ENCODE measurements at places on chromosomes 2 and 18. TPM values are rescaled to one million over a fixed set of nuclear protein-coding genes. Genes with fewer than 3 reads are reported as not detected.

DNA sequence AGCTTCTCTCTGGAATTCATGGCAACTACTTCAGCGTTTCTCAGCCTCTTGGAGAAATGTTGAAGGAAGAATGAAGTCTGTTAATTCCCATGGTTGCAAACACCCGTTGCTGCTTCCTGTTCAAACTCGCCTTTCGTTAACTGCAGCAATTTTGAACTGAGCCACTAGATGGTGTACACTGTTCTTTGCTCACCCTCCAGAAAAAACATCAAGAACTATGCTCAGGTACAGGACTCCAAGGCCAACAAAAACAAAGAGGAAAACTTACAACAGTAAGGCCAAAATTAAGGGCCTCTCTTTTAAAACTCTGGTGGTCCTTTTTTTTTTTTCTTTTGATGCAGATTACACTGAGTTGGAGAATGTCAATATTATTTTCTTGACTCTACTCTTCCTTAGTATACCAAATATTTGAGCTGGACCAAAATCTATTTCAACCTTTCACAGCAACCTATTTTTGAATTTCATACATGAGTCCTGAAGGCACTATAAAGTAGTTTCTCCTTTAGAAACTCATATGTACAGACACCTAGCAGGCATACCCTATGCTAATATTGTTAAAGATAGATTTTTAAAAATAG lies 58.2 kb downstream of the KLHL14 start:
- no peak for DNase-seq

- DNase-seq, result no peak
Observed at GRCh38 chr2:69389271-69389670, 2.2 kb upstream of the GFPT1 start.

- DNase-seq, result no peak
Observed at GRCh38 chr2:106561803-106562202, 74.6 kb downstream of the CD8B2 start.

GRCh38 chr2:223545406-223545805 lies 56.8 kb downstream of the SCG2 start:
- DNase-seq, result no peak

GRCh38 chr18:292271-292670 lies 24.4 kb upstream of the THOC1 start:
- DNase-seq, result no peak

GRCh38 chr18:69659142-69659651 lies 258.5 kb downstream of the DOK6 start:
- no peak for DNase-seq

- no peak for DNase-seq
Observed at GRCh38 chr2:48233005-48233404, 296.9 kb upstream of the STON1 start.

DNA sequence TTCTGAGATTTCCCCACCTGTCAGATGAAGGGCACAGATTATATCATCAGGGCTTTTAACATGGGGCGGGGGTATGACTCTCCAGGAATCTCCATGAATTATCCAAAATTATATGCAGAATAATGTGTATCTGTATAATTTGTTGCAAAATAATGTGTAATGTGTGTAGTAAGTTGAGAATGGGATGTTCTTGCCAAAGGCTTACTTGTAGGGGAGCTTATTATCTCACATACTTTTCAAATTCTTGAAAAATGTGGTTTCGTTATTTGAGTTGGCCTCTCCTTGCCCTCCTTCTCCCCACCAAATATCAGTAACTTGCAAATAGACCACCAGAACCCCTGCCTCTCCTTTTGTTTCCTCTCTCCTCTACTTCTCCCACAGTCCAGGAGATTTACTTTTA lies 35.6 kb downstream of the UBR3 start:
- DNase-seq, result no peak

- no peak for DNase-seq
Observed at GRCh38 chr18:46756025-46756558, 761 bp downstream of the ST8SIA5 start.

GRCh38 chr2:134039912-134040581 lies 213.8 kb upstream of the MGAT5 start:
- DNase-seq, result no peak

Gene ZC3H6
- total RNA-seq, result 19.9 TPM

- peak; percentile 56 for DNase-seq
Observed at GRCh38 chr2:134029418-134029817, 224.5 kb upstream of the MGAT5 start.

Gene LHCGR
- not detected for total RNA-seq

DNA sequence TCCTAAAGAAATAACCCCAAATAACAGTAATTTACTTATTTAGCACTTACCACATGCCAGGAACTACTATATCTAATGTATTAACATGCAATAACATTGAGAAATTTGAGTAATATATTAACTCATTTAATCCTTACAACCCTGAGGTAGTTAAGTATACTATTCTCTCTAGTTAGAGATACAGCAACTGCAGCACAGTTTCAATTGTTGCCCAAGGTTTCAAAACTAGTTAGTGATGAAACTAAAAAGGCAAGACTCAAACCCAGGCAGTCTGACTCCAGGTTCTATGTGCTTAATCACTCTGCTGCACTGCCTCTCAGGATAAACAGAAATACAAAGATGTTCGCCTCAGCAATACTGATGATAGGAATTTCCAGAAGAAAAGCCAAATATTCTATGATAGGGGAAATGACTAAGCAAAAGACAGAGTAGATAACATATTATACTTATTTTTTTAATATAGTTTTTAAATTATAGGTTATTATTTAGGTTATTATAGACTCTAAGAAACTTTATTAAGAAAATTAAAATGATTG lies 88.0 kb downstream of the SS18 start:
- DNase-seq, result no peak

Gene SERPINB10
- not detected for total RNA-seq

Gene CABYR
- total RNA-seq, result 0.26 TPM

Gene COL5A2
- 26.6 TPM for total RNA-seq

DNA sequence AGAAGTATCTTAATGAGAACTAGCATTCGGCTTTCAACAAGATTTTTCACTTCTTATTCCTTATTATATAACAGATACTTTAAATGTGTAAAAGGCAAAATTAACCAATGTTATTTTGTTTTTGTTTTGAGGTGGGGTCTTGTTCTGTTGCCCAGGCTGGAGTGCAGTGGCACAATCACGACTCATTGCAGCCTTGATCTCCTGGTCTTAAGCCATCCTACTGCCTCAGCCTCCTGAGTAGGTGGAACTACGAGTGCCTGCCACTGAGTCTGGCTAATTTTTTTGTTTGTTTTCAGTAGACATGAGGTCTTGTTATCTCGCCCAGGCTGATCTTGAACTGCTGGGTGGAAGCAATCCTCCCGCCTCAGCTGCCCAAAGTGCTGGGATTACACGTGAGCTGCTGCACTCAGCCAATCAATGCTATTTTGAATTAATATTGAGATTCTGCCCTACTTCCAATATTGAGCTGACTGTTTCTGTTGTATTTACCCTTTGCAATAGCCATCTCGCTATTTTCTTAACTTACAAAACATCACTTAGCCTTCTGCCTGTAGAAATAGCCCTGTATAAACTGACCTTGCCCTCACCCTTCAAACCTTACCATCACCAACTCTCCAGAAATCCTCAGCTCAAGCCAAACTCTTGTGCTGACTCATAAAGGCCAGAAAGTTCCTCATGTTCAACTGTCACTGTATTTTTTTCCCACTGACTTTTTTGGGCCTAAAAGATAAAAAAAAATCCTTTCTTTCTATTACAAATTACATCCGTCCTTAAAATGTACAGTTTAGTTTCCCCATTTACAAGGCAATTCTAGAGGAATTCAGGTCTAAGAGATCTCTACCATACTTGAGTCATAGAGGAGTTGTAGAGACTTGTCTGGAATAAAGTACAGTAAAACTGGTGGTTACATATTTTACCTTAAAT lies 94.3 kb downstream of the OLA1 start:
- DNase-seq, result no peak

GRCh38 chr2:71798266-71799012 lies 345.1 kb downstream of the DYSF start:
- peak; percentile 75 for DNase-seq

- DNase-seq, result no peak
Observed at GRCh38 chr2:191922736-191923651, 76.1 kb upstream of the CAVIN2 start.

DNA sequence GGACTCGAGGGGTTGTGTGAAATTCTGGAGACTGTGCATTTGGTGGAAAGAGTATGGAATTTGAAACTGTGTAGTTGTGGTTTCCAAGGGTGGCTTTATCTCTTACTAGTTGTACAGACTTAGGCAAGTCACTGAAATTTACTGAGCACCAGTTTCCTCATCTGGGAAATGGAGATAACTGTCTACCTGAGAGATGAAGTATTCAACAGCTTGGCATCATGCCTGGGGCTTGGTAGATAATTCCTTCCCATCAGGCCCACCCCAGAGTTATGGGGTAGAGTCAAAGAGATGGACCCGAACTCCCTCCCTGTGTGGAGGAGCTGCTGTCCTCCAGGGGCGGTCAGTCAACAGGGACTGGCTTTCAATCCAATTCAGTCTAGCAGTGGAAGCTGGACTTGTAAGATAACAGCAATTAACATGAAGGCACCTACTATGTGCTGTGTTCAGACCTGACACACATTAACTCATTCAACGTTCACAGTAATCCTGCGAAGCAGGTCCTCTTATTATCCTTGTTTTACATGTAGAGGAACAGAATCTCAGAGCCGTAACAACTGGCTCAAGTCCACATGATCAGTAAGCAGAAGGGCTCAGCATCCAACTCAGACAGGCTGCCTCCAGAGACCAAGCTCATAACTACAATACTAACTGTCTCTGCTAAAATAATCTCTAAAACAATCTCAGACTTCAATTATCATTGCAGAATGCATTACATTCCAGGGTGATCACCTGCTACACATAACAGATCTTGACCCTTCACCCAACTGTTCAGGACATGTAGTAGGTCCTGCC lies 432.1 kb downstream of the LPIN1 start:
- DNase-seq, result no peak

Gene TTN
- 1,615 TPM for total RNA-seq

DNA sequence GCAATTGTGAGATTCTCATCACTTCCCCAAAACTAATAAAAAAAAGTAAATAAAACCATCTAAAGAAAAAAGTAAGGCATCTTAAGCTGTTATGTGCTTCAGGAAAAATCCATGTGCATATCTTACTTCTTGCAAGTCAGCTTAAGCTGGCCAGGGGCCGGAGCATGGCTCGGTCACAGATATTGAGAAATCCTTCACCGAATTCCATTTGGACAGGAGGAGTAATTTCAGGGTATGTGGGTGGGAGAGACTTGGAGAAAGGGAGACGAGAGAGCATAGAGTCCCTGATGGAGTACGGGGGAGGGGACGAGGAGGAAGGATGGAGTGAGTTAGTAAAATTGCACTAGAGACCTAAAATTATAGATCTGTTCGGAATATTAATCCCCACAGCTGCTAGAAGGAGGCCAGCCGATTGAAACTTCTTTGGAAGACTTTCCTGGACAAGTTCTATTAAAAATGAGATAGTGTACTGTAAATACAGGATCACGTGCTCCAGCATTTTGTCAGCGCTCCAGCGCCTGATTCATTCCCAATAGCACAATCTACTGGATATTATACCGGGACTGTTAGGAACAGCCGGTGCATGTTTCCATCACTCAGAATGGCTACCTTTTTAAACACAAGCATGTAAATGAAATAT lies 438.5 kb downstream of the ZNF516 start:
- peak; percentile 89 for DNase-seq

Gene CCDC150
- 1.4 TPM for total RNA-seq

- DNase-seq, result no peak
Observed at GRCh38 chr18:21361307-21361880, 119.4 kb downstream of the GREB1L start.

- DNase-seq, result no peak
Observed at GRCh38 chr2:130870779-130871178, 34.1 kb downstream of the ARHGEF4 start.

- DNase-seq, result no peak
Observed at GRCh38 chr2:124027182-124027581, 2.1 kb downstream of the CNTNAP5 start.

Gene TMEM163
- total RNA-seq, result 6.8 TPM

GRCh38 chr2:39435741-39436591 lies 1.1 kb downstream of the MAP4K3 start:
- DNase-seq, result no peak

GRCh38 chr18:48838921-48839818 lies 111.6 kb downstream of the SMAD7 start:
- peak; percentile 59 for DNase-seq

- no peak for DNase-seq
Observed at GRCh38 chr2:231764760-231765159, 16.3 kb downstream of the PDE6D start.

Gene SALL3
- total RNA-seq, result 3.1 TPM

DNA sequence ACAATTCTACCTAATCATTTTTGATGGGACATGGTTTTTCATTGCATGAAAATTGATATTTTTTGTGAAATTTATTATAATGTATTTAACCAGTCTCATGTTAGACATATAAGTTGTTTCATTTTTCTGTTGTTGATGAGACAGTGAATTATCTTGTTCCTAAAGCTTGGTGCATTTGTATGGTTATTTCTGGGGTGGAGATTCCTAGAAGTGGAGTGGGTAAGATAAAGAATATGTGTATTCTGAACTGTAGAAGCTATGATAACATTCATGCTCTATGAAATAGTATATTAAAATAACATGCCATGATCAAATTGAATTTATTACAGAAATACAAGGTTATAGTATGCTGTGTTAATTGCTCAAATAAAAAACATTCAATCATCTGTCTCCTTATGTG lies 69.2 kb downstream of the BOLA3 start:
- no peak for DNase-seq

Measured in right cardiac atrium (tissue), 5 donors.